ENCODE measurements at places on chromosomes 5 and 9. TPM values are rescaled to one million over a fixed set of nuclear protein-coding genes. Genes with fewer than 3 reads are reported as not detected.

GRCh38 chr9:92706218-92706940 lies 36.4 kb upstream of the IPPK start:
- no peak for DNase-seq

GRCh38 chr9:14546693-14547092 lies 146.5 kb downstream of the ZDHHC21 start:
- DNase-seq: no peak

DNA sequence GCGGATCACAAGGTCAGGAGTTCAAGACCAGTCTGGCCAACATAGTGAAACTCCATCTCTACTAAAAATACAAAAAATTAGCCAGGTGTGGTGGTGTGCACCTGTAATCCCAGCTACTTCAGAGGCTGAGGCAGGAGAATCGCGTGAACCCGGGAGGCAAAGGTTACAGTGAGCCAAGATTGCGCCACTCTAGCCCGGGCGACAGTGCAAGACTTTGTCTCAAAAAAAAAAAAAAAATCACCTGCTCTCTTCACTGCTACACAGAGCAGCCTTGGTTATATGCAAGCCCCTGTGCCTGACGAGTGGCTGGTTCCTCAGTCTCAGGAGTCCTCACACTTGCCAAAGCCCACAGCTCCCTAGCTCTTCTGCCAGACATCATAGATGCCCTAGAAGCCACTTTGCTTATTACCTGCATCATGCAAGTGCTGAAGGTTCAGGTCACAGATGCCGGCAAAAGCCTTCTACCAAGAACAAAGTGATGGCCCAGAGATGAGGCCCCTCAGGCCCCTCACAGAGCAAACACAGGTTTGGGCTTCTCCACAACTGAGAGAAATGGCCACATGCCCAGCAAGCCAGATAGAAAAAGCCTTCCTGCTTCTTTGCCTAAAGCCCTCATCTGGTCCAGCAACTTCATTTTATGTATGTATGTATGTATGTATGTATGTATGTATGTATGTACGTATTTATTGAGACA lies 176.4 kb downstream of the AUH start:
- no peak for DNase-seq

GRCh38 chr5:127571314-127572131 lies 54.1 kb downstream of the PRRC1 start:
- DNase-seq: no peak

- DNase-seq: no peak
These were observed 22.7 kb upstream of the PCSK1 start for GRCh38 chr5:96455789-96456188.

The CNTFR gene
- polyA plus RNA-seq: 1.7 TPM

All from kidney (tissue), 22 donors.